Cortex of kidney (tissue), 1 donor: ENCODE measurements at places on chromosomes 7 and 10.

DNA sequence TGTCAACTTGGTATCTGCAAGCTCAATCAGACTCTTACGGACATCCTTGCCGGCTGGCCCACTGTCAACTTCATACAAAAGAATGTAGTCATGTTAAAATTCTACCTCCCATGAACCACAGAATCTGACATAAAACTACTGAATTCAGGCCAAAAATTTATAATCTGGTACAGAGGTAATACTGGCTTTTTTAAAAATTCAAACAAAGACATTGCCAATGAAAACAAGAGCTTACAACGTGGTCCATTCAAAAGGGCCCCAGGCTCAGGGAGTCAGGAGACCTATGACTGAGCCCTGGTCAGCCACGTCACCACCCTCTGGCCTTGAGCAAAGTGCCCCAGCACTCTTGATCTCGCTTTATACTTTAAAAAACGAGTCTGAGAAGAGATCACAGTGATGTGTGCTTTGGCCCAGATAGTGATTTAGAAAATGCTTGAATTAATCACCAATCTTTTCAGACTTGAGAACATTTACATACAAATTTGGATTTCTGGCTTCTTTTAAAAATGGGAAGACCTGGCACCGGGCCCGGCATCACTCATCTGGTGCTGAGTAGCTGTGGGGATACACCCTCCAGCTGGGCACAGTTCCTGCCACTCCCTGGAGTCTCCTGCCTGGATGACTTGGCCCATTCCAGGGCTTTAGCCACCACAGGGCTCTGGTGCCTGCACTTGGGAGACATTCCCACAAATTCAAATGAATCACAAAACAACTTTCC is 94.1 kb downstream of the PIP4K2A start:
- DNase-seq = no peak

- DNase-seq = no peak
Measured at GRCh38 chr7:110534241-110534931, 556.5 kb upstream of the LRRN3 start.

- no peak for DNase-seq
Measured at GRCh38 chr10:84355106-84355505, 26.7 kb downstream of the CCSER2 start.

DNA sequence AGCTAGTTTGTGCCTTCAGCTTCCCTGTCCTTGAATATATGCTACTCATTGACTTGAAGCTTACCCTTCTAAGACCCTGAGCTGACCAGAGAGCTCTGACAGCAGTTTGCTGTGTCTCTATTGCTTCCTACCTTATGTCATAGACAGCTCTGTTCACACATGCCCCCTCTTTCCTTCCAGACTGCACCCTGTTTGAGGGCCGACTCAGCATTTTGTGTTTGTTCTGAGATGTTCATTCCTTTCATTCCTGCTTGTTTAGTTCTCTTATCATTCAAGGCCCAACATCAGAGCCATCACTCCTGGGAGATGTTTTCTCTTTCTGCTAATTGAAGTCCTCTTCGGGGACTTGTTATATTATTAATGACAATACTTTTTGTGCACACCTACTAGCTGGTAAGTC is 518.9 kb downstream of the LRMDA start:
- DNase-seq = no peak

DNA sequence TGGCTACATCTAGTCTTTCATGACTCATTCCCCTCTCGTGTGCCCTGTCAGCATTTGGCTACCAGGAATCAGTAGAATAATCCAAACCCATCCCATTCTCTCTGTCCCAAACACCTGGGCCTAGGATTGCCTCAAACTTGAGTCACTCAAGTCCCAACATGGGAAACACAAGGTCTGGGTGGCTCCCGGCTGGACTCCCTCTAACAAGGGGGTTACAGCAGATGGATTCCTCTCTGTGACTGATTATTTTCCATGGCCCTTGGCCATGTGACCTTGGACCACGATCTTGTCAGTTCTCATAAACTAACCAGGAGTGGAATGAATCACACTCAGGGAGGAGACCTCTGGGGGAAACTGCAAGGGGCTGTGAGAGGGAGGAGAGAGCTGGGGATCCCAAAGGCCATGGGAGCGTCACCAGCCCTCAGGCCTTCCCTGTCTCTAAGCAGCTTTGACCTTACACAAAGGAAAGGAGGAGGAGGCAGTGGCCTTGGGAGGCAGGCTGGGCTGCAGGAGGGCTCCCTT is 533.1 kb downstream of the KCNMA1 start:
- no peak for DNase-seq

DNA sequence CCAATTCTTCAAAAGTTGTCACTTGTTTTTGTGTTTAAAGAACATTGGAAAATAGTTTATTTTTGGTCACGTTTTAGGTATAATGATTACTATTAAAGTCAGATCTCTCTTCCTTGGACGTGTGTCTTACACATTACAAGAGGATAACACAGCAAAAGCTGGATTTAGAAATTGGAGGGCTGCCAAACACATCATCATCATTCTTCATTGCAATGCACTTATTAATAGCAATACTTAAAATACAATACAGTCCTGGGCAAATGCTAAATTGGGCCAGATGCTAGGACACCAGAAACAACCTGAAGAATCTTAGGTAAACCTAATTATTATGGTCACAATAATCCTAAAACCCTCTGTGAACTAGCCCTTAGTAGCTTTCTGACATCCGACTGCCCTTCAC is 303.6 kb downstream of the DGKB start:
- DNase-seq = no peak

DNA sequence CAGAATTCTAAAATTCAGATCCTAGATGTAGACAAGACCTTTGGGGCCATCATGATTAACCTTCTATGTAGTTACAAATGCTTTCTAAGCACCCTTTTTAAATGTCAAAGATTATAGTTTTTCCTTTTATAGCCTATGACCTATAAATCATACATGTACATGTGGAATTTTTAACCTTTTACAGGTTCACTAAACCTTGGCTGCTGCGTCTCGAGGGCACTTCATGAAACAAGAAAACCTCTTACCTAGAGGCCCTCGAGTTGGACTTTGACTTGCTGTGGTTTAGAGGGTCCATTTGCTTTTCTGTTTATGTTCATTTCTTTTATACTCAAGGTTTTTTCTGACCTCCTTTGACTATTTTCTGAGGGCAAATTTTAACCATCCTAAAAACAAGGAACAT is 302.2 kb downstream of the CSTF2T start:
- no peak for DNase-seq

DNA sequence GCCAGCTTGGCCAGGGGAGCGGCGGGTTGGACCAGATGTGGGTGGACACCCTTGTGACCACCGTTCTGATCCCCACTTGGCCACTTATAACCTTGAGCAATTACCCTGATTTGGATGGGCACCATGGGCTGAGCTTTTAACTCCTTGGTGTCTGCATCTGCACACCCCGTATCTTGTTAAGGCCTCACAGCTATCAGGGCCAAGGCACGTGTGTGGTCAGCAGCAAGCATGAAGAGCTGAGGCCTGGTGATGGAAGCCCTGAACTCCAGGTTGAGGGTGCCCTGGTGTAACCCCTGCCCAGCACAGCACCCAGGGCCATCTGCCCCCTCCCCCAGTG is 89.2 kb downstream of the ZMIZ1 start:
- no peak for DNase-seq

- no peak for DNase-seq
Measured at GRCh38 chr10:74058658-74059057, 60.7 kb downstream of the VCL start.

- DNase-seq = no peak
Measured at GRCh38 chr7:20713792-20714191, 72.9 kb downstream of the SP8 start.
